ENCODE measurements at places on chromosomes 3 and 15.

GRCh38 chr15:62816342-62817069 lies 226.0 kb upstream of the TPM1 start:
- no peak for DNase-seq

- DNase-seq, result no peak
Observed at GRCh38 chr3:141663993-141664392, 74.1 kb upstream of the RNF7 start.

- no peak for DNase-seq
Observed at GRCh38 chr3:58092521-58092920, 84.3 kb downstream of the FLNB start.

DNA sequence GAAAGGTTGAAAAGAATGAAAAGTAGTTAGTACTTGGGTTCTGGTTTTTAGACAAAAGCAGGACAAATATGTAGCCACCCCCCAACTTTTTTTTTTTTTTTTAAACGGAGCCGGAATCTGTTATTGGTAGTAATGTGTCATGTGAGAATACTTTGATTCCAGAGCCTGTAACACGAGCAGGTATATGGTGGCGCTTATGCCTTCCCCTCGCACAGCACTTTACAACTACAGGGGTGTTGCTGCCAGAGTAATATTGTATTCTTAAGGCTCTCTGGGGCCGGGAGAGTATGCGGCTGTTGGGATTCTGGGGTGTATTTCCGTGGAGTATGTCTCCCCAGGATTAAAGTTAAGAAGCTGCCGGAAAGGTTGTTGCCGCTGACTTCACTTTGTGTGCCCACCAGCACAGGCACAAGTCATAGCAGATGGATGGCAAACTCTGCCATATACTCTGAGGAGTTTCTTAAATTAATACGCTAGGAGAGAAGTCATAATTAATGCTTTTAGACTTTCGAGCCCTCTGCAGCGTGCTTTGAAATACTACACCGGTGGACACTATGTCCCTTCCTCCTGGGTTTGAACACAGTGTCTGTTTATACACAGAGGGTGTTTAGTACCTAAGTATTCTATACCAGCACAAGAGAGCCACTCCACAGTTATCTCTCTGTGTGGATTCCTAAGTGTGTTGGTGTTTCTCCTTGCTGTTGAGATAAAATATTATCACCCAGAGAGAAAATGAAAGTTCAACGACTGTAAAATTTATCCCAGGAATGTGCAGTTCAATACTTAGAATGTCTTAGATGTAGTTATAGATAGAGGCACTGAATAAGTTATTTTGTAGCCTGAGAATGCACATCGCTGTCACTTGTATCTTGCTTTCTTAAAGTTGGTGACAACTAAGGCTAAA lies 1.4 kb downstream of the MBNL1 start:
- no peak for DNase-seq

GRCh38 chr3:107574650-107575049 lies 51.9 kb downstream of the BBX start:
- DNase-seq, result no peak

- DNase-seq, result no peak
Observed at GRCh38 chr3:147589016-147589415, 179.9 kb downstream of the ZIC1 start.

GRCh38 chr15:88132499-88132898 lies 124.0 kb downstream of the NTRK3 start:
- DNase-seq, result no peak

- peak; percentile 41 for DNase-seq
Observed at GRCh38 chr15:100926971-100927756, 8.0 kb downstream of the LRRK1 start.

DNA sequence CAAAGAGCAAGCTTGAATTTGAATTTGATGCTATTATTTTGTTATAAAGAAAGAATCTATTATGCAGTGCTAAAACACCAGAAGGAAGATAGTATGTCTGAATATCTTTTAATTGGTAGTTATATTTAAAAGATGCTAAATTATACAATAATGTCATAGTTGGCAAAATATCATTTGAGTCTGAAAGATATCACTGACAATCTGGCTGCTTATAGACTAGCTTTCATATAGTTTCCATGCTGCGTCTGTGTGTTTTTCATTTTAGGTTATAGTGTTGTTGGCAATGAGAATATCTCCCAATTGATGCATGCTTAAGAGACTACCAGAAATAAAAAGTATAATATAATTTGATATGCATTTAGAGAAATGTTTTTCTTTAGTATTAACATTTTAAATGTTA lies 142.9 kb downstream of the NEO1 start:
- DNase-seq, result no peak

- DNase-seq, result no peak
Observed at GRCh38 chr15:51307325-51307724, 31.1 kb downstream of the CYP19A1 start.

DNA sequence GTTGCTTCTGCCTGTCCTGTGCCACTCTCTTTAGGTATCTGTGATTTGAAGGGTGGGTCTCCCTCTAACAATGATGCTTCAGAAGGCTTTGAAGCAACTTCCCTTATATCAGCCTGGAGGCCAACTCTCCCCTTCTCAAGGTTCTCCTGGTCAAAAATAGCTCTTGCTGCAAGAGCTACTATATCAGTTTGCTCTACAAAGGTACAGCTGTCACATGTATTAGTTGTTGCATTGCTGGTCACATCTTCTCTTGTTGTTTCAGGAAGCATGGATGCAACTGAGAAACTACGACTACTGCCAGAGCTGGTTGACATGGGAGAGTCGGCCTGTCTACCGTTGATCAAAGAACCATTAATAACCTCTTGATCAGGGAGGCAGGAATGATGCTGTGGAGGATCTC lies 38.3 kb downstream of the USF3 start:
- DNase-seq, result no peak

- DNase-seq, result no peak
Observed at GRCh38 chr3:133863911-133864310, 31.8 kb downstream of the RAB6B start.

DNA sequence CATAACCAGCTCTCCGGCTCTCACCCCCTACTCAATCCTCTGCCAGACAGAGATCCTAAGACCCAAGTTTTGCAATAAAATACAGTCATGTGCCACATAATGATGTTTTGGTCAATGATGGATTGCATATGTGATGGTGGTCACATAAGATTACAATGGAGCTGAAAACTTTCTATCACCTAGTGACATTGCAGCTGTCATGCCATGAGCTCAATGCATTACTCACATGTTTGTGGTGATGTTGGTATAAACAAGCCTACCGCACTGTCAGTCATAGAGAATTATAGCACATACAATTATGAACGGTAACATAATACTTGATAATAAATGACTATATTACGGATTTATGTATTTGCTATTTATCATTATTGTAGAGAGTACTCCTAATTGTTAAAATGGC lies 26.9 kb upstream of the SAMMSON start:
- DNase-seq, result no peak

- DNase-seq, result peak; percentile 44
Observed at GRCh38 chr3:122952520-122952919, 75.0 kb downstream of the SEMA5B start.

DNA sequence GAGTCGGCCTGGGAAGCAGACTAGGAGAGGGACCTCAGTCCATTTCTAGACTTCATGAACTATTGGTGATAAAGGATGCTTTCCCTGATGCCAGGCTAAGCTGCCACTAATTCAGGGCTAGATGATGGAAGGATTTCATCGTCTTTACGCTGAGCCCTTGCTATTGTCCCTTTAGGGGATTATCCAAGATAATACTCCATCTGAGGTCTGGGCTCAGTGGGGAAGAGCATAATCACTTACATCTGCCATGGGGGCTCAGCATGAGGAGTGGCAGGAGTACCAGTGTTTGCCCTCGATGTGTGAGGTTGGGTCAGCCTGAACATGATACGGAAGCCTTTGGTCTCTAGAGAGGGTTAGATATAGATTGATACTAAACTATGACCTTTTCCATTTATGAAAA lies 47.3 kb downstream of the PTPRG start:
- no peak for DNase-seq

GRCh38 chr15:45064386-45064785 lies 41.4 kb downstream of the SORD start:
- no peak for DNase-seq

DNA sequence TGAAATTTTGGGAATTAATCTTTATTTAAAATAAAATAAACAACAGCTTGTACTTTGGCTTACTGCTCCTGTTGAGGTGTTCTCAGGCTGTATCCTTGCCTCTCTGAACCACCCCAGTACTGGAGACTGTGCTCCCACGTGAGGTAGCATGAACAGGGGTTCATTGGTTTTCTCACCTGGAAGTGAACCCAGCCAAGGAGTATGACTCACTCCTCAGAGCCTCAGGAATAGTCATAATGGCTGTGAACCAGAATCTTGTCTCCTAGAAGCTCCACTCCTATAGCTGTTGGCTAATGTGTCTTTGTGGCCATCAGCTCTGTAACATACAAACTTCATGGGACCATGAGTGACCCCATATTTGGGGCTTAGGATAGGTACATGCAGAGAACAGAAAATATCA lies 122.5 kb upstream of the ST8SIA2 start:
- no peak for DNase-seq

- DNase-seq, result no peak
Observed at GRCh38 chr15:29270976-29271375, 1.4 kb upstream of the NSMCE3 start.

DNA sequence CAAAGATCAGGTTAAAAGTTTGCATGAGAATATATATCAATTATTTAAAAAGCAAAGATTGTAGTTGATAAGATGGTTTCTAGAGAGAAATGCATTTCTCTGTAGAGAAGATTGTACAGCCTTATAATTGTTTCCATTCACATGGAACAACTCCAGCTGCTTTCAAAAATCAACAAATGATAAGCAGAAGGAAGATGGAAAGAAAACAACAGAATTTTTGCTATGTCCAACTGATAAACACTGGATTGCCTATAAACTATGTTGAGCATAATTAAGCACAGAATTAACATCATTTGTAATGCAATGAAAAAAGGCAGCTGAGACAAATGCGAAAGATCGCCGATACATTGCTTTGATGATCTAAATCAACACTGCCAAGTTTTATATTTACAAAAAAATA lies 89.0 kb downstream of the C3orf85 start:
- DNase-seq, result no peak

- DNase-seq, result no peak
Observed at GRCh38 chr3:135853981-135854380, 111.5 kb upstream of the PPP2R3A start.

GRCh38 chr3:184927796-184928315 lies 115.9 kb downstream of the VPS8 start:
- DNase-seq, result no peak

- no peak for DNase-seq
Observed at GRCh38 chr3:145959457-145960088, 201.4 kb downstream of the PLOD2 start.

DNA sequence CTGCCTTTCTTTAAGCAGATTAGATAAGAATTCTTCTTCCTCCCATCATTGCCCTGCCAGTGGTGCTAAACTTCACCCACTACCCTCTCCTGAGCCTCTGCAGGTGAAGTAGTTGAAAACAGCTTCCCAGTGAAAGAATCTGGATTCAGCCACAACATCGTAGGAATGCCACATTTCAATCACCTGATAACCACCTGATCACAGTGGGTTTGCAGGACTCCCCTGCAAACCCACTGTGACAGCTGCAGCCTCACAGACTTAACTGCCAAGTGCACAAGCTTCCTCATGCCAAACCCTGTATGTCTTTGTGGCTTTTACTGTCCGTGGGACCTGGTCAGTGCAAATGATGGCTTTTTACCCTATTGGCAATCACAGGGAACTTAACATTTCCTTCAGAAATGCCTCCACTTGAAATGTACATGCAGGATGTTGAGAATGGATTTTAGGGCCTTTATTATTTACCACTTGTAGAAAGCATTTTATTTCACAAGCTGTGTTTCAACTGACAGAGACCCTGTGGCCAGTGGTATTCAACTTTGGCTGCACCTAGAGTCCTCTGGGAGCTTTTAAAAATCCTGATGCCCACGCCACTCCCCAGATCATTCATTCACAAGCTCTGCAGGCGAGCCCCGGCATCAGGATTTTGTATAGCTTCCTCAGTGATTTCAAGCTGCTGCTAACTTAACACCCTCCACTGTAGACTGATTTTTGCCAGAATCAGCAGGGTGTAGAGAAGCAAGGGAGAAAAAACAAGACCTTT lies 49.1 kb downstream of the OXNAD1 start:
- no peak for DNase-seq

GRCh38 chr3:181459516-181459915 lies 252.2 kb upstream of the SOX2 start:
- DNase-seq, result no peak

DNA sequence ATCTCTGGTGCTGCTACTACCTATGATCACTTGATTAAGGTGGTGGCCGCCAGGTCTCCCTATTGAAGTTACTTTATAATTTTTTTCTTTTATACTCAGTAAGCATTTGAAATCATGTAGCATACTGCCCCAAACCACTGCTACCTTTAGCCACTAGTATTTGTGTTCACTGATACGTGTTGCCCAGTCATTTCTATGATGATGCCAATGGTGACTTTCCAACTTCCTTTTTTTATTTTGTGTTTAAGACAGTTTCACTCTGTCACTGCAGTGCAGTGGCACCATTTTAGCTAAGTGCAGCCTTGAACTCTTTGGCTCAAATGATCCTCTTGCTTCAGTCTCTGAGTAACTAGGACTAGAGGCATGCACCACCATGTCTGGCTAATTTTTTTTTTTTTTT lies 598.2 kb downstream of the NAALADL2 start:
- DNase-seq, result no peak

GRCh38 chr3:115245899-115246298 lies 98.8 kb upstream of the ZBTB20 start:
- no peak for DNase-seq

GRCh38 chr3:110343376-110343775 lies 728.2 kb upstream of the NECTIN3 start:
- no peak for DNase-seq

DNA sequence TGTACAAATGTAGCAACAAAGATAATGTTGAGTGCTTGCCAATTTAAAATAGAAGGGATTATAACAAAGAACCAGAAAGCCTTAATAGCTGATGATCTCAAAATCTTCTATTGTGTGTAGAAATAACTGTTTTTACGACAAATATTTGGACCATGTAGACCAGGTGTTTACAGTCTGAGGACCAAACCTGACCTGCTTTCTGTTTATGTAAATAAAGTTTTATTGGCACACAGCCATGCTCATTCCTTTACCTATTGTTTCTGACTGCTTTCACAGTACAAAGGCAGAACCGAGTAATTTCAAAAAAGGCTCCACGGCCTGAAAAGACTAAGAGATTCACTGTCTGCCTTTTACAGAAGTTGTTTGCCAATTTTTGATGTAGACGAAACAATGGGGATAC lies 91.8 kb downstream of the GOLIM4 start:
- DNase-seq, result no peak

DNA sequence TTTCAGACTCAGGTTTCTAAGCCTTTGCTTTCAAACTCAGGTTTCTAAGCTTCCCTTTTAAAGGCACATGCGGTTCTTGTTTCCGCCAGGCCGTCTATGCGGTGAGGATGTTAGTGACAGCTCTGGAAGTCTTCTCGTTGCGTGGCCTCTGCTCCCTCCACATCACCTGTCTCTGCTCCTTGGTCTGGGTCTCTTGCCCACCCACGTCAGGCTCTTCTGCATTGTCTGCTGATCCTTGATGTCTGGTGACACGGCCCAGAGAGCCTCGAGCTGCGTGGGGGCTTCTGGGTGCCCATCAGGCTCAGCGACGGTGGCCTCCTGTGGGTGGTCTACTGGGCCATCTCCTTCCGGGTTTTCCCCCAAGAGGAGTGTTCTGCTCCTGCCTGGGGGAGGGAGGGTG lies 30.5 kb downstream of the KLF13 start:
- no peak for DNase-seq

GRCh38 chr3:169299889-169300288 lies 363.6 kb downstream of the MECOM start:
- DNase-seq, result no peak

GRCh38 chr3:8457039-8457438 lies 44.6 kb upstream of the LMCD1 start:
- no peak for DNase-seq

GRCh38 chr15:51499379-51499976 lies 123.1 kb downstream of the DMXL2 start:
- no peak for DNase-seq

Measured in stimulated activated naive B cell treated with anti-CD40 and anti-IgM and Interleukin-4, amounts not matched to agents 10 μg/mL and 1 μg/mL and 100 μg/mL, for 72 hours (primary cell).